ENCODE measurements at places on chromosomes 1 and 21.

DNA sequence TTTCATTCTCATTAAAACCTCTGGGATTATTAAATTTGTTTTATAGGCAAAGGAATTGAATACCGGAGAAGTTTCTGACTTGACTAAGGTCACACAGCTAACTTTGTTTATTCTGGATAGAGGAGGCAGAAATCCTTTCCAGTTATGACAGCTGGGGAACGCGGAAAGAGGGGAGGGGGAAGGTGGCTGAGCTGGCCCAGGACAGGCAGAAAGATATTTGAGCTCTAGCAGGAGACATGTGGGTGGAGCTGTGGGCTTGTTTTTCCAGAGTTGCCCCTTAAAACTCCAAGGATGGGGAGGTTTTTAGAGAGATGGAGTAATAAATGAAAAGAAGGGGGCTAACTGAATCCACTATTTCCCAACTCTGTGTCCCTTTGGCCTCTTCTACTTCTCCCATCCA is 27.8 kb downstream of the FOXD2 start:
- no peak for DNase-seq

GRCh38 chr1:245603311-245603865 is 448.6 kb downstream of the KIF26B start:
- no peak for DNase-seq

GRCh38 chr1:196481616-196482015 is 126.6 kb downstream of the KCNT2 start:
- no peak for DNase-seq

- no peak for DNase-seq
Measured at GRCh38 chr1:46506470-46507219, 17.0 kb downstream of the DMBX1 start.

DNA sequence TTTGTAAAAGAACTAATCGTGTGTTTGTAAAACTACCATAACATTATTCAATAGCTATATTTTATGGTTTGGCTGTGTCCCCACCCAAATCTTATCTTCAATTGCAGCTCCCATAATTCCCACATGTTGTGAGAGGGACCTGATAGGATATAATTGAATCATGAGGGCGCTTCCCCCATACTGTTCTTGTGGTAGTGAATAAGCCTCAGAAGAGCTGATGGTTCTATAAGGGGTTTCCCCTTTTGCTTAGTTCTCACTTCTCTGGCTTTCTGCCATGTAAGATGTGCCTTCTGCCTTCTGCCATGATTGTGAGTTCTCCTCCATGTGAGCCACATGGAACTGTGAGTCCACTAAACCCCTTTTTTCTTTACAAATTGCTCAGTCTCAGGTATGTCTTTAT is 1372.3 kb downstream of the AMY1C start:
- DNase-seq, result no peak

GRCh38 chr21:35988416-35989137 is 71.7 kb downstream of the SETD4 start:
- DNase-seq, result no peak

GRCh38 chr1:43510621-43511020 is 20.1 kb upstream of the PTPRF start:
- no peak for DNase-seq

- no peak for DNase-seq
Measured at GRCh38 chr1:176843352-176844297, 320.9 kb downstream of the ASTN1 start.

DNA sequence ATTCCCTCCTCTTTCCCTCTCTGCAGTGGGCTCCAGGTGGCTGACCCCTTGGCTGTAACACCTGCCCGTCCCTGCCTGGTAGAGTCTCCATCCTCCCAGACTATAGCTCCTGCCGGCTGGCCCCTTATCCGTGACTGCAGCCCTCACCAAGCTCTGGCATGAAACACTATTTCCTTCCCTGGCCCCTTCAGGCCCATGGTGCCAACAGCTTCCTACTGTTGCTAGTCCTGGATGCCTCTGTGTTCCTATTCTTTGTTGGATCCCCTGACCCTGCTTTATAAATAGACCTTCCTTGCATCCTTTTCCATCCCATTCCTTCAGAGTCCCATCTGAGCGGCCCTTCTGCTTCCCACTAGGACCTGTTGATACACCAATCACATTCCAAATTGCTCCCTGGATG is 195.0 kb downstream of the ZNF326 start:
- no peak for DNase-seq

DNA sequence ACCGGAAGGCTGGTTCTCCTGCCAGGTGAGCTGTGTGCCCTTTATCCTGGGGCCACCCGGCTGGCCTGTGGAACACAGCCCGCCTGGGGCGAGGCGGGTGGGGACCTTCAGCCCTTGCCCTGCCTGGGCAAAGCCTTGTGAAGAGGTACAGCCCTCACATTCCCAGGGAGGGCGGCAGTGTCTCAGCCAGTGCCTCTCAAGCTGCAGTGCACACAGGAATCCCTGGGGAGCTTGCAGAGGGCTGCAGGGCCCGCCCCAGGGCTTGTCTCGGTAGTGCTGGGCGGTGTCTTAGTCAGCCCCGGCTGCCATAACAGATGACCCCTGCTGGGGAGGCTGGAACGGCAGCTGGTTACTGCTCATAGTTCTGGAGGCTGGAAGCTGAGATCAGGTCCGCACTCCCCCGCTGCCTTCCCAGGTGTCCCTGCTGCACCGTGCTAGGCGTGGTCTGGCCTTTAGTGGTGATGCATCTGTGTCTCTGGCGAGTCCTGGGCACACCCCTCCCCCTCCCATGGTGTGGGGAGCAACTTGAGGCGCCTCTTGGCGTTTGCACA is 12.6 kb downstream of the DFFB start:
- DNase-seq, result no peak

GRCh38 chr1:17265162-17265561 is 16.3 kb downstream of the PADI3 start:
- DNase-seq, result no peak

- no peak for DNase-seq
Measured at GRCh38 chr1:75797273-75797588, 549 bp downstream of the MSH4 start.

GRCh38 chr1:174740249-174740968 is 259.3 kb upstream of the CACYBP start:
- DNase-seq, result no peak

DNA sequence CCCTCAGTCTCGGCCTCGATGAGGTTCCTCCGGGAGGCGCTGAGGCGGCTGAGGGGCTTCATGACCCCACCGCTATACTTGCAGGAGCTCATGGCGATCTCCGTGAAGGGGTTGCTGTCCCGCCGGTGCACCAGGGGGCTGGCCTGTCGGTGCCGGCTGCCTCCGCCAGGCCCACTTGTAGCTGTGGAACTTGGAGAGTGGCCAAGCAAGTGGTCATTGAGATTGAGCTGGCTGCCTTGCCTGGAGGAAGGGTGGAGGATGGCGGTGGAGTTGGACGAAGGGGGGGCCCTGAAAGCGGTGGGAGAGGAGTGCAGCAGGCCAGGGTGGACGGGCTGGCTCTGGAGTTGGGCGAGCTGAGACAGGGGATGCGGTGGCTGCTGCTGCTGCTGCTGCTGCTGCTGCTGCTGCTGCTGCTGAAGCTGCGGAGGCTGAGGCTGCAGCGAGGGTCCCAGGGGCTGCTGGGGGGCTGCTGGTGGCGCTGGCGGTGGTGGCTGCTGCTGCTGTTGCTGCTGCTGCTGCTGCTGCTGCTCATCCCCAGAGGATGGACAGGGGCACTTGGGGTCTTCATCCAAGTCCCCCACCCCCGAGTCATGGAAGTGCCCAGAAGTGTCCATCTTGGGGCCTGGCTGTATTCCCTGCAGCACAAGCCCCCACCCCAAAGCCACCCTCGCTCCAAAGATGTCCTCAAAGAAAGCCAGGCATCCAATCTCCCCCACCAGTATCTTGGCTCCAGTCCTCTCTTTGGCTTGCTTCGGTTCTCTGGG is 548 bp downstream of the KCNN3 start:
- DNase-seq, result no peak

DNA sequence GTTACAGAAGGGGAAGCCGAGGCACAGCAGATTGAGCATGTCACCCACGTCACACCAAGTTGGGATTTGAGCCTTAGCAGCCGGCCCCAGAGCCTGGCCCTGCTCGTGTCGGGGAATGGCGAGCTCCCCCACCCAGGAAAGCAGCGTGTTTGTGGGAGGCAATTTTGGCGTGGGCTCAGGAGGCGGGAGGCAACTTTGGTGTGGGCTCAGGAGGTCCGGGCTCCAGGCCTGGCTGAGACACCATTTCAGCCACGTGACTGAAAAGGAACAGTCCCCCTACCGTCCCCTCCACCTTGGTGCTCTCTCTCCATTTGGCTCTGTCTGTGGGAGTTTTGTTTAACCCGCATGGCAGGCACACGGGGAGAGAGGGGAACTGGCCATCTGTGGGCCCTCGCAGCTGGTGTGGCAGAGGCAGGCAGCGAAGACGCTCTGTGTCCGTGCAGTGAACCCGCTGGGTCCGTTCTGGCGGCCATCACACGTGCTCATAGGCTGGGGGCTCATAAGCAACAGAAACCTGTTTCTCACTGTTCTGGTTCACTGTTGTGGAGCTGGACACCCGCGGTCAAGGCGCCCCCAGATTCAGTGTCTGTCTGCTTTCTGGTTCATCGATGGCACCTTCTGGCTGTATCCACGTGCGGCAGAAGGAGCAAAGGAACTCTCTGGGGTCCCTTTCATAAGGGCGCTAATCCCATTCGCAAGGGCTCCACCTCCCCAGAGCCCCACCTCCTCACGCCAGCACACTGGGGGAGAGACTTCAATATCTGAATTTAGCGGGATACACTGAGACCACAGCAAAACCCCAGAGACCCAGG is 110.2 kb downstream of the CRYAA start:
- DNase-seq, result no peak

GRCh38 chr1:29129916-29130315 is 6.2 kb upstream of the TMEM200B start:
- no peak for DNase-seq

DNA sequence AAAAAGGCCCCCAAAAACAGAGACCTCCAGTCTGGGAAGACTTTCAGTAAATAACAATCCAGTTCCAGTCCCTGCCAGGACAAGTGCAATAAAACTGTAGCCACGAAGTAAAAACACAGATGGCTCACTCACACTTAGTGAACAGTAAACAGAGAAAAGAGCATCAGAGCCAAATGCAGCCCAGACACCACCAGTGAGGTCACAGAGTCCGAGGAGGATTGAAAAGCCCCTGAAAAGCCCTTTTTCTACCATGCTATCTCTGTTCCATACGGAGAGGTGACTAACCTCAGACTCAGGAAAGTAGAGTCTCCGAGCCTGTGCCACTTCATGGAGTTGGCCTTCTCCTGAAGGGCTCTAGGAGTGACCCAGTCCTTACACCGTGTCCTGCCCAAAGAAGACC is 84.5 kb downstream of the COLGALT2 start:
- no peak for DNase-seq

DNA sequence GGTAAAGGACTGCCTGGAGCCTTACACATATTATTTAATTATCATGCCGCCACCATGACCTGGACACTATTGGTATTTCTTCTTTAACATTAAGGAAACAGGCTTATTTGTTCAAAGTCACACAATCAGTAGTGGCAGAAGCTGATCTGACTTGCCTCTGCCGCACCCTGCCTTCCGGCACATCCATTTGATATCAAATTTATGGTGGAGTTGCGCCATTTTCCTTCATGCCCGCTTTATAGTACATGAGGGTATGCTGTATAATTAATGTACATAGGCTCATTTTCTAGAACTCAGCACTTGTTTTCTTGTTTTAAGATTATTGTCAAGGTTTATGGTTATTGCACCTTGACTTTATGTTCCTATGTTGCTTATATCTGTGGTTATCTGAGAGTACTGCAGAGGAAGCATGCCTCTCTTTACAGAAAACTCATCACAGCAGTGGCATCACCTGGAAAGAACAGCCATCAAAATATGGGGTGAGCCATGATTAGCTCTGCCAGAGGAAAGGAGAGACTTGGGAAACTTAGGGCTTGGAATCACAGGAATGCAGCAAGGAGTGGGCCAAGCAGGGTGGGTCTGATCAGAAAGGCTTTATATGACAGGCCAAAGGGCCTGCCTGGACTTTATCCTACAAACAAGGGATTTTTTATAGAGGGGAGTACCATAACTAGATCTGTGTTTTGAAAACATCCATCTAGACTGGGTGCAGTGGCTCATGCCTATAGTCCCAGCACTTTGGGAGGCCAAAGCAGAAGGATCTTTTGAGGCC is 72.2 kb upstream of the GJB5 start:
- DNase-seq, result no peak

- DNase-seq, result no peak
Measured at GRCh38 chr1:183800449-183800848, 4.5 kb upstream of the RGL1 start.

DNA sequence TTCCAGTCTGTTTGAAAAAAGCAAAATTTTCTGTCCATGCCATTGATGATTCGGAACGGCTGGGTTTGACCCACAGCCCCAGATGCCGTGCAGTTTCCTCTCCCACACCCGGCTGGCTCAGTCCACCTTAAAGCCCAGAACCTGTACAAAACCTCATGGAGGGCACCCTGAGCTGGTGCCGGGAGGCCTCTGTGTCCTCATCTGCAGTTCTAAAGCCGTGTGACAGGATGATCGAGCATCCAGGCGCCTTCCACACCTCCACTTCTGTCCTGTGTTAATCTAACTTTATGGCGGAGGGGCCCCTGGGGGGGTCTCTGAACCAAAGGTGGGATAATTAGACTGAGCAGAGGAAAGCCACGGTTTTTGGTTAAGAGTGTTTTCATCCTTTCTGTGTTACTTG is 49.6 kb downstream of the SLC37A1 start:
- DNase-seq, result no peak

All from stimulated activated CD4-positive, alpha-beta T cell treated with anti-CD3 and anti-CD28 coated beads, Interleukin-2, amount 100 ng/mL, for 4 hours (primary cell).